Activated T-helper 1 cell treated with anti-CD3 and anti-CD28 coated beads, Interleukin-12 subunit alpha, Interleukin-12 subunit beta, Interleukin-2, Interleukin-4 antibody, amounts not matched to agents 30 ng/mL and 10 ng/mL and 1 ng/mL, durations not matched to agents 14 hours and 24 hours and 36 hours (primary cell): ENCODE measurements at places on chromosomes 16 and 17.

DNA sequence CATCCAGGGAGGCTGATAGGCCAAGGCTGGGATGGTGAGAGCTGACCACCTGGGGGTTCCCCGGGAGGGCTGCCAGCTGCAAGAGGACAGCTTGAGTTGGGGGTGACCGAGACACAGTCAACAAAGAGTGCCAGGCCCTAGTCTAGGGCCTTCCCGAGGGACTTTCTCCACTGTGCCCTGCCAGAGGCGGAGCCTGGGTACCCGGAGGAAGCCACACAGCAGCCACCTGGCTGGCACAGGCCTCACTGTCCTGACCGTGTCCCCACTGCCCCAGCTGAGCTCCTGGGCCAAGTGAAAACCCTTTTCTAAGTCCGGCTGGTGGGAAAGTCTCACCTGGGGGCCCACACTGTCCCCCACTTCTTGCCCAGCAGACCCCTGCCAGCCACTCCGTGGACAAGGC is 71.9 kb upstream of the GSE1 start:
- DNase-seq, result no peak

DNA sequence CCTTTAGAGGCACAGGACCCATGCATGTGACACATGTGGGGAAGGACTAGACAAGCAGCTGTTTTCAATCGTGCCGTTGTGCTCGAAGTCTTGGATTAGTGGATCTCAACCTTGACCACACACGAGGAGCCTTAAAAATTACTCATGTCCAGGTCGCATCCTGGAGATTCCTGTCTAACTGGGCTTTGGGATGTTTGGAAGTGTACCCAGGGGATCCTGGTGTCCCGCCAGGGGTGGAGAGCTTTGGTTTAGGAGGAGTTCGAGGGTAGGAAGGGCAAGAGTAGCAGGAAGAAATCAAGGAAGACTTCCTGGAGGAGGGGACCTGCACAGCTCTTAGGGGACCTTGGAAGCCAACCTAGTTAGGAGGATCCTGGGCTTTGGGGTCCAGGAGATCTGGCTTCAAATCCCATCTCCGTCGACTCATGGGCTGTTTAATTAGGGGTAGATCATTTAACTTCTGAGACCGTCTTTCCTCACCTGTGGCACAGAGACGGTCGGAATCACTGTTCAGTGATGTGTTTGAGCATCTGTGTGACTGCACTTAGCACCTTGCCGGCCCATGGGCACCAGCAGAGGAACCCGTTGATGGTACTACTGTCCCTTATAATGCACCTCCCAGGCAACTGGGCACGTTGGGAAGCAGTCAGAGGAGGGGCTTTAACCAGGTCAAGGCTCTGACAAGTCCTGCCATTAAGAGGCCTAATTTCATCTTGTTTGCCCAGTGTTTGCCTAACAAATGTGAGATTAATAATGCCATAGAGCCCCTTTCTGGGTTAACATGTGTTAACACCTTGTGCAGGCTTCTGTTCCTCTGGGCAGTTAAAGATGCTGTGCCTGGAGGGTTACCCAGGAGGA is 102.0 kb upstream of the PLCG2 start:
- no peak for DNase-seq

- DNase-seq, result peak; percentile 64
Measured at GRCh38 chr16:20763461-20764232, at the start of gene ACSM3. Gene ACSM3, plus strand, starts transcription at chr16:20764014. Its CDS starts 6,021 bp downstream, at chr16:20770035.

DNA sequence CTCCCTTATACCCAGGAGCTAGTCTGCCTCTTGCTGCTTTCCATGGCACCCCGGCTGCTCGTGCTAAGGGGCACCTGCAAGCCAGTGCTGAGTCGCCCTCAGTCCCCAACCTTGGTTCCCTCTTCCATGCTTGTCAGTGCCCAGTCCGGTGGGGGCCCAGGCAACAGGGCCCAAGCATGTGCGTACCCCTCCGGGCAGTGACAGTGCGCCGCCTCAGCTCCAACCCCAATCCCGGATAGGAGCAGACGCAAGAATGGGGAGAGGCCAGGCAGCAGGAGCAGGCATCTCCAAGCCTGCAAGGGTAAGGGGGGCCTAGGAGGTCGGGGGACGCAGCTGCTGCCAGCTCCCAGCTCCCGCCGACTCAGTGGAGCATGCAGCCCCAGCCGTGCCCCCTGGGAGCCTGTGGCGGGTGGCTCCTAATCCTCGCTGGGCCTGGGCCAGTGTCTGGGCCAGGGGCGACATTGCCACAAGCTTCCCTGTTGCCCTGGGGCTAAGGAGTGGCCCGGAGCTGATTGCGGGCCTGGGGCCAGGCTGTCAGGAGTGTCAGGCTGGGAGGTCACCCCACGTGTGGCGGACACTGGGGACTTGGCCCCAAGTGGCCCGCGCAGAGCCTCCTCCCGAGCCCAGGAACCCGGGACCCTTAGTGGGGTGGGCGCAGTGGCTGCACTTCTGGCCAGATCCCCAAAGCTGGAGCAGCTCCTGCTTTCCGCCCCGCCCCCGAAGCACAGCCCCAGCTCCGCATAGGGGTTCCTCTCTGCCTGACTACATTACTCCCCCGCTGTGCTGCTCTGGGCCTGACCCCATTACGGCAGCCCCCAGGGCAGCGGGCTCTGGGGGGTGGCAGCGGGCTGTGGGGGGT is 9.8 kb downstream of the CPD start:
- DNase-seq, result no peak

GRCh38 chr16:7440886-7441400 is 108.3 kb downstream of the RBFOX1 start:
- DNase-seq, result no peak

GRCh38 chr16:48277158-48277557 is 29.8 kb upstream of the ABCC11 start:
- no peak for DNase-seq

DNA sequence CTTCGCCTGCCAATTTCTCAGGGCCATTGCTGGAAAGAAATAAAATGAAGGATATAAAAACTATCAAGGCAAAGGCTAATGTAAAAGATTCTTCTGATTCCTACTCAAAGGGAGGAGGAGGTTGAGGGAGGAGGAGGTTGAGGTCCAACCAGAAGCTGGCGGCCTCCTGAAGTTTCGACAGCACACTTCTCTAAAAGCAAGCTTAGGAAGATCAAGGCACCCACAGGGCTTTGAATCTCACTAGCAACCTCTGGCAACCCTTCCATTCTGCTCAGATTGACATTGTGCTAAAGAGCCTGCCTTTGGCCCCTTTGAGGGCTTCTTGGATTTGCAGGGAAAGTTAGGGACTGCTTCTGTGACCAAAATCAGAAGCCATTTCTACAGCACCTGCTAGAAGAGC is 81.5 kb upstream of the TNRC6C start:
- DNase-seq, result no peak

DNA sequence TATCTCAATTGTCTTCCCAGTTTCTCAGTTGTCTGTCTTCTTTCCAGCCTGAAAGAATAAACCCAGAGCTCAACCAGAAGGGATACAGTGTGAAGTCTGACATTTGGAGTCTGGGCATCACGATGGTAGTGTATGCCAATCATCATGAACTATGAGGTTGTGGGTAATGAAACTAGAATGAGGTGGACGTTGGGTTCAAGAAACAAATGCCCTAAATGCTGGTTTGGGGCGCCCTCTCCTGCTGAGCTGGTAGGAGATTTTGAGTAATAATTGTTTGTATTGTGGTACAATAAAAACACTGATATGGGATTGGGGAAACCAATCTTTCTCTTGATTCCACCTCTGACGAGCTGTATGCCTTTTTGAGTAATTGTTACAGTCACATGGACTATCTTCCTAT is 110.4 kb downstream of the MAP2K6 start:
- DNase-seq, result no peak

DNA sequence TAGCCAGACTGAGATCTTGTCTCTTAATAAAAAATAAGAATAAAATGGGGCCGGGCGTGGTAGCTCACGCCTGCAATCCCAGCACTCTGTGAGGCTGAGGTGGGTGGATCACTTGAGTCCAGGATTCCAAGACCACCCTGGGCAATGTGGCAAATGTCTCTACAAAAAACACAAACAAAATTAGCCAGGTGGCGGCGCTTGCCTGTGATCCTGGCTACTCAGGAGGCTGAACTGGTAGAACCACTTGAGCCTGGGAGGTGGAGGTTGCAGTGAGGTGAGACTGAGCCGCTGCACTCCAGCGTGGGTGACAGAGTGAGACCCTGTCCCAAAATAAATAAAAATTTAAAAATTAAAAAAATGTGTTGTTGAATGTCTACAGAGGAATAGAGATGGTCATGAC is 2.9 kb upstream of the DEF8 start:
- DNase-seq, result no peak

DNA sequence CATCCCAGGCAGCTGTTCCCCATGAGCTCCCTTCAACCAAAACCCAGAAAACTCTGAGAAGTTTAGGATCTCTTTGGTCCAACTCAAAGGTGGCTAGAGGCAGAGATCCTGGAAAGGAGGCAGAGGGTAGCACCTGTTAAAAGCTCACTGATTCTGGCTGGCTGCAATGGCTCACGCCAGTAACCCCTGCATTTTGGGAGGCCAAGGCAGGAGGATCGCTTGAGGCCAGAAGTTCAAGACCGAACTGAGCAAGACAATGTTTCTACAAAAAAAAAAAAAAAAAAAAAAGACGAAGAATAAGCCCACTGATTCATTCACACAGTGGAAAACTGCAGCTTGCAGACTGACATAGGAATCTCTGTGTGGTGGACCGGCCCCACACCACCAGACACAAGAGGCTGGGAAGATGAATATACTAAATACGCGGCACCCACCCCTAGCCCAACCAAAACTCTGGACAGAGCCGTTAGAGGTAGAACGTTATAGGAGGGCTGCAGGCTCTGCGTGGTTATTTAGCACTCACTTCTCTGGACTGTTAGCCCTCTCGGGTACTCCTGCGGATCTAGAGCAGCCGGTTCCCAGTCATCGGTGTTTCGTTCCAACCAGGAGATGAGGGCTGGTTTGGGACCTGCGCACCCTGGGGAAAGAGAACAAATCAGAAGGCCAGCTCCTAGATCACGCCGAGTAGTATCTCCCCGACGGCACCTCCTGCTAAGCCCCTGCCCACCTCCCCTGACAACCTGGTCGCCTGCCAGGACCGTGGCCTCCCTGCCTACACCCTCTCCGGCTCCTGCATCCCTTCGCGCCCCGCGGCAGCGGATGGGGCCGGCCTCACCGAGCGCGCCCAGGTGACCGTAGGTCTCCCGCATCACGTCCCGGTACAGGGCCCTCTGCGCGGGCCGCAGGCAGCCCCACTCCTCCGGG is 925 bp downstream of the ZNF689 start:
- DNase-seq, result peak; percentile 41

DNA sequence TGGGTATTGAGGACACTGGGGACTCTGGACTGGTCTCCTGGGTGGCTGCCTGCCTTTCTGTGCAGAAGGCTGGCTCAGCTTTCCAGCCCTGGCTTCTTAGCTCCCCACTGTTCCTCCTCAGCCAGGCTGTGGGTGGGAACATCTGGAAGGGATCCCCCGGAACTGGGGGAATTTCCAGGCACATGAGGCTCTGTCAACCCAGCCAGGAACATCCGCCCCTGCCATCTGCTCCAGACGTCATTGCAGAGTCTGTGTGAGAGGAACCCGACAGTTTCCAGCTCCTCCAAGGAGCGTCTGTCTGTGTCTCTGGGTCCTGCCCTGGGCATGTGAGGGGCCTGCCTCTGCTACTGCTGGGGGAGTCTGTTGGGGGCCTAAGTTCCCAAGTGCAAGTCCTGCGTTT is 36.2 kb upstream of the CRHR1 start:
- DNase-seq, result no peak

GRCh38 chr17:17382065-17382459 is 78.9 kb downstream of the NT5M start:
- no peak for DNase-seq

DNA sequence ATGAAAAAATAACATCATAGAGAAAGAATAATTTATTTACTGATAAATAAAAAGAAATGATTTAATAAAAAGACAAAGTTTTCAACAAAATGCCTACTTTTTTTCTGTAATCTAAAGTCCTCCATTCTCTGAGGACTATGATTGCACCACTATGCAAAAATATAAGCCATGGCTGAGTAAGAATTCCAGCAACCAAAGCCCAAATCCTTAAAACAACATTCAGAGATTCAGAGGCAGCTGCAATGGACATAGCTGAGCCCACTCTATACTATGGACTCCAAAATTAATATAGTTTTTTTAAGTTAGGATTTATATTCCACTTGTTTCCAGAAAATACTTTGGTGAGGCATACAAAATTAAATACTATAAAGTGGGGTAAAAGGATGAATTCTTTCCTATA is 169.5 kb upstream of the C17orf78 start:
- no peak for DNase-seq

DNA sequence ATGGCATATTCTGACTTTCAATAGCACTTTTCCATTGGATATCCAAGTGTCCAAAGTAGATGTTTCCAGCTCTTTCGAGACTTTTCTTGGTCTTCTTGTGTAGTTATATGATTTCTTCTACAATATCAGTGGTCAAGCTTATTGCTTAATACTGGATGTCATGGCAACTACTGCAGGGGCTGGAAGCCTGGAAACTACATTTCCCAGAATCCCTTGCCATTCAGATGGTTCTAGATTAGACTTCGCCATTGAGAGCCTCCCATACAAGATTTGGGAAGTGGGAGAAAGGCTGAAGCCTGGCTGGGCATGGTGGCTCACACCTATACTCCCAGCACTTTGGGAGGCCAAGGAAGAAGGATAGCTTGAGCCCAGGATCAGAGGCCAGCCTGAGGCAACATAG is 153.6 kb downstream of the C16orf95 start:
- DNase-seq, result no peak

- no peak for DNase-seq
Measured at GRCh38 chr17:18229254-18229653, 3.8 kb downstream of the LLGL1 start.

- no peak for DNase-seq
Measured at GRCh38 chr16:76681296-76681695, 404.1 kb downstream of the CNTNAP4 start.

DNA sequence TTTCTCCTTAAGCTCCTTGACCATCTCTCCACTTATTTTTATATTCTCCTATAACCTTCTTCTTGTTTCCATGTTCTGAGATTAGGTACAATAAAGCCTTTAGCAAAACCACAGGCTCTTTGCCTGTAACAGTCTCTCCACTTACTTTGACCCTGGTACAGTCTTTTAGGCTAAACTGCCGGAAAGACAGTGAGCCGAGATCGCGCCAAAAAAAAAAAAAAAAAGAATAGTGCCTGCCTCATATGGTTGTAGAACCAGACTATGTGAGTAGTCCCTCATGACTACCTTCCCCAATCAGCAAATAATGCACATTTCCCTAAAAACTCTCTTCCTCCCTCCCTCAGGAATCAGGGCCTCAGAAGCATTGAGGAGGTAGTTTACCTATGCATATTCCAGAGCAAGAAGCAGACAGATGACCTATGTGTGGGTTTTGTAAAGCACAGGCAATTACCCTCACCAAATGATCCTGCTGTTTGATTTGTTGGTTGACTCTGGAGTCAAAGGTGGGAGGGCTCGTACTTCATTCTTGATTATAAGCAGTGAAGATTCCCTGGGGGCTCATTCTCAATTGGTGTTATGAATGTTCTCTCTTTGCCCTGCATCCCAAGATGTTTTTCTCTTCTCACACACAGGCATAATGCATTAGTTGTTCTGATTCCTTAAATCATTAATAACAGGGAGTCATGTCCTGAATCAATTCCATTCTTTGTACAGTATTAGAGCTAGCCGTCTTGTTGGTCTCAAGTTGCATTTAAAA is 8.9 kb upstream of the NME1 start:
- no peak for DNase-seq

GRCh38 chr17:71084219-71084618 is 914.9 kb downstream of the KCNJ2 start:
- no peak for DNase-seq

- DNase-seq, result no peak
Measured at GRCh38 chr16:23788685-23789084, 33.9 kb downstream of the CHP2 start.

- no peak for DNase-seq
Measured at GRCh38 chr17:29136998-29137730, 43.0 kb downstream of the MYO18A start.

GRCh38 chr16:8505327-8505991 is 84.9 kb downstream of the TMEM114 start:
- no peak for DNase-seq

- DNase-seq, result peak; percentile 47
Measured at GRCh38 chr17:49968405-49969133, 421 bp upstream of the DLX4 start.
